ENCODE measurements at places on chromosomes 2 and 18.

- DNase-seq: no peak
Observed at GRCh38 chr2:237456200-237456843, 30.7 kb upstream of the MLPH start.

DNA sequence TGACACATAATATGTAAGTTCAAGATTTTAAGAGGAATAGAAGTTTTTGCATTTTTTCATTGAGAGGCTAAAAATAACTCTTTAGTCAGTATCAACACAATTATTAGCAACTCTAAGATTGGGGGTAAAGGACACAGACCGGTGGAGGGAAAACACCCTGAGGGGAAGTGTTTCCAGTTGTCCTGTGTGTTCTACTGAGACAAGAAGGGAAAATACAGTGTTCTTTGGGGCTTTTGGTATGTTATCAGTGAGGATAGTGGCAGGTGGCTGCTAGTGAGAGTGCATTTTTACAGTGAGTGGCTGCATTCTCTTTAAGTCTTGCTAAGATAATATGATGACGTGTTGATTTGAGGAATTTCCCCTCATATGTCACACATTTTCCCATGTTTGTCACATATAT, 507.5 kb downstream of the PARD3B start:
- no peak for DNase-seq

GRCh38 chr18:64116571-64117175, 32.2 kb downstream of the LINC00305 start:
- DNase-seq: no peak

- no peak for DNase-seq
Observed at GRCh38 chr2:95530734-95531133, 46.2 kb upstream of the TRIM43B start.

DNA sequence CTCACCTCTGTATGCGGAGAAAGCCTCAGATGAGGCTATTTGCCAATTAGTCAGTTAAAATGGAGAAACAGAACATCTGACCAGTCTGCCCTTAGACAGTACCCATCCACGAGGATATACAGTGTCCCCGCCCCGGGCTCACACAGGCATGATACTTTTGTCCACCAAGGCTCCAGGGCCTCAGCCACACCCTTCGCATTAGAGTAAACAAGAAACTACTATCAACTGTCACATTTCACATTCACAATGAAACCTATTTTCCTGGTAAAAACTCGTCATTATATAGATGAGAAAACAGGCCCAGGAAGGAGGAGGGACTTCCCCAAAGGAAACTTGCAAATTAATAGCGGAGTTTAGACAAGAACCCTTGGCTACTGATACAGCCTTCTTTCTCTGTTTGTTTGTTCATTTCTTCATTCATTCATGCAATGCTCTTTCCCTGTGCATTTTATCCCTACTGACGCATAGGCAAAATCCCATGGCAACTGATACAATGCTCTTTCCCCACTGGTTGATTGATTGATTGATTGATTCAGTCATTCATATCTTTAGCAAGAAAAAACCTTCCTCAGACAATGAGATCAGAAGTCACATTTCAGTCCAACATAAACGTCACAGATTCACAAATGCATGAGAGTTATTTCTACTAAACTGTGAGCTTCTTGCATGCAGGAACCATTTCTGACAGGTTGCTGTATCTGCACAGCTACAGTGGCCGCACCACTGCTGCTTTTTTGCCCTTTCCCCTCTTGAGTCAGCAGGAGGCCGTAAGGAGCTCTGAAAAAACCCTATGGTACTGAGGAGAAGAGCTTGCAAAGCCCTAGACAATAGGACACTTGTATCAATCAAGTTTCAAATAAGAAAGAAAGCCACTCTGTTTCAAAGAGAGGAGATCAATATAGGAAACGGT, 777.1 kb downstream of the RNF144A start:
- DNase-seq: no peak

GRCh38 chr2:9663008-9663879, 32.4 kb upstream of the YWHAQ start:
- no peak for DNase-seq

GRCh38 chr18:23956483-23956882, 58.1 kb upstream of the TTC39C start:
- no peak for DNase-seq

DNA sequence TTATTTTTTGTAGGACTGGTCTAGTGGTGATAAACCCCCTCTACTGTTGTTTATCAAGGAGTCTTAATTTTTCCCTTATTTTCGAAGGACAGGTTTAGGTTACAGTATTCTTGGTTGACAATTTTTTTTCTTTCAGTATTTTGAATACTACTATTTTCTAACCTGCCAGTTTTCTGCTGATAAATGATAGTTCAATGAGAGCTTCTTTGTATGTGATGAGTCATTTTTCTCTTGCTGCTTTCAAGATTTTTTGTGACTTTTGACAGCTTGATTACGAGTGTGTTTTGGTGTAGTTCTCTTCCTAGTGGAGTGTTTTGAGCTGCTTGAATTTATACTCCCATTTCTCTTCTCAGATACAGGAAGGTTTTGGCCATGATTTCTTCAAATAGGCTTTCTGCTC, 77.5 kb downstream of the ACSL3 start:
- no peak for DNase-seq

- no peak for DNase-seq
Observed at GRCh38 chr18:75121266-75121665, 87.7 kb downstream of the PTGR3 start.
